Activated naive CD4-positive, alpha-beta T cell treated with Interleukin-2 at 50 U/mL for 16 hours (primary cell): ENCODE measurements at places on chromosomes 3 and 15.

DNA sequence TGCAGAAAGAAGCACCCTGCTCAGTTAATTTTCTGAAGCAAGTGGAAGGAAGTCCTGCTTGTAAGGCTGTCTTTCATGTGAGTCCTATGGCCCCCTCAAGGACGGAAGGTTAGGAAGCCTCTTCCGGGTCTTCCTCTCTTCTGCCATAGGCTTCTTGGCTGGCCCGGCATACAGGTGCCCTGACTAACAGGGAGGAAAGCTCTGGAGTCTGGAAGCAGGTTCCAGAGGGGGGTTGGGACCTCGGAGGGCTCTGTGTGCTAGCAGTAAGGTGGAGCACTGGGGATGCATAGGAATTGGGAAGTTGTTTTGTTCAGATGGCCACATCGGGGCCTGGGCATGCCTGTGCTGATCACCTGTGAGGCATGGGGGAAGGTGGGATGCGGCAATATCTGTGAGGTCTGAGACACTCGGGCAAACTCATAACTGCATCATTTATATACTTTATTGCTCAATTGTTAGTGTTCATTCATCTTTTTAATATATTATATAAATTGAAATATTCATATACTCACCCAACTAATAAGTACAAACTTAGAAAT is 49.6 kb downstream of the TRAK1 start:
- DNase-seq, result no peak

GRCh38 chr15:79923079-79923514 is 26.3 kb upstream of the MTHFS start:
- peak; percentile 75 for DNase-seq

- DNase-seq, result peak; percentile 60
Observed at GRCh38 chr15:55289011-55289745, 435 bp downstream of the RAB27A start.

- DNase-seq, result no peak
Observed at GRCh38 chr3:159185443-159186050, 383.7 kb downstream of the MFSD1 start.

- no peak for DNase-seq
Observed at GRCh38 chr15:86199467-86200145, 119.9 kb downstream of the AGBL1 start.

GRCh38 chr3:193078996-193079753 is 161.5 kb upstream of the MB21D2 start:
- DNase-seq, result no peak

GRCh38 chr3:64318001-64318400 is 92.7 kb upstream of the PRICKLE2 start:
- DNase-seq, result no peak

GRCh38 chr3:70433091-70433490 is 120.7 kb upstream of the MDFIC2 start:
- DNase-seq, result no peak

DNA sequence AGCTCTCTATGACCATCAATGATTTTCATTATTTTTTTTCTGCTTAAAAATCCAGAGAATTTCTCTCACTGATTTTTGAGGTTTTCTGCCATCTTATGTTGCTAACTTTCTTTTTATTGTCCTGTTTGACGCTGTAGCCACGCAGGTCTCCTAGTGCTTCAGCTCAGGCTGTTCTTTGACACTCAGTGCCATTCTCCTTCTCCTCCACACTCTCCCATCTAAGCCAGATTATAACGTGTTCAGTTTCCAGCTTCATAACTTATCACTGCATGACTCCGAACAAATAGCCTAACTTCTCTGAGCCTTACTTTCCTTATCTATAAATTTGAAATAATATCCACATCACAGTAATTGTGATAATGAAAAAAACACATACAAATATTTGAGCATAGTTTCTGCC is 22.8 kb upstream of the ST3GAL6 start:
- DNase-seq, result no peak

DNA sequence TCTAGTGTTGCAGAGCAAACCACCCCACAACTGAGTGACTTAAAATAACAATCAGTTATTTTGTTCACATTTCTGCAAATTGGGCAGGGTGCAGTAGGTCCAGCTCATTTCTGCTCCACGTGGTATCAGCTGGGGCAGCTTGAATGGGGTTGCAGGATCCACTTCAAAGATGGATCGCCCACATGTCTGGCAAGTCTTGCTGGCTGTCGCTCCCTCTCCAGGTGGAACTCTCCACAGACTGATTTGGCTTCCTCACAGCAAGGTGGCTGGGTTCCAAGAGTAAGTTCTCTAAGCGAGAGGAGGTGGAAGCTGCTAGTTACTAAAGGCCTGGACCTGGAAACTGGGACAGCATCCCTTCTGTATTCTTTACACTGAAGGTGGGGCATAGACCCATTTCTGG is 213.3 kb downstream of the SLC9A9 start:
- no peak for DNase-seq

GRCh38 chr3:121918779-121919483 is 24.7 kb downstream of the SLC15A2 start:
- no peak for DNase-seq

GRCh38 chr3:143172795-143173145 is 53.2 kb downstream of the CHST2 start:
- no peak for DNase-seq

- no peak for DNase-seq
Observed at GRCh38 chr3:13114811-13115575, 41.8 kb upstream of the IQSEC1 start.
